ENCODE measurements at places on chromosomes 3 and 15.

- no peak for DNase-seq
Observed at GRCh38 chr15:58777107-58777506, 6.0 kb downstream of the MINDY2 start.

DNA sequence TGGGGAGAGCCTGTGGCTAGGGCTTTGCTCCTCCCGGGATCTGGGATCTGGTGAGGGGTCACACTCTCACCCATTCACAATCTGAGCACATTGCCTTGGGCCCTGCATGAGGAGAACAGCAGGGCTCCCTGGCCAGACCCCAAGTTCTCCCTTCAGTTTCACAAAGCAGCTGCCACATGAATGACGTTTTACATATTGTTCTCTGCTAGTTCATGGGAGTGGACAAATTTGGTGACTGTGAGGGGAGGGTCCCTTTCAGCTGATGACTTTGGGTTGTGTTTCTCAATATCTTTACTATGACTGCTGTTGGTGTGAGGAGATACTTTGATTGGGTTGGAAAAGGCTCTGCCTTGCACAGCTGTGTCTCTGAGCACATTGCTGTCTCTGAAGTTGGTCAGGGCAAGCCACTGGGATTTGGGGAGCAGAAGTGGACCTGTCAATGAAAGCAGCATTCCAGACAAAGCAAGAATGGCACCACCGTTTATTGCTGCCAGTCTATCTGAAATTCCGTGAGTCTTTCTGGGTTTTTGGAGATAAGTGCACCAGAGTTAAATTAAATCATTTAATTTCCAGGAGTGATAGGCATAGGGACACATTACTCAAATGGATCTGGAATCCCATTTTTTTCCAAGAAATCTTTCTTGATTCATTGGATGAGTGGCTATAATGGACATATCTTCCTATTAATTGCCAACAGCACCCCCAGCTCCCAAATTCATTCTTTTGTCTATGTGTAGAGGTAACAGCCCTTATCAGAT is 10.3 kb downstream of the TIMP4 start:
- DNase-seq, result no peak

GRCh38 chr15:31070867-31071266 is 30.7 kb downstream of the TRPM1 start:
- no peak for DNase-seq

GRCh38 chr3:186880406-186880805 is 37.9 kb downstream of the ADIPOQ start:
- DNase-seq, result no peak

DNA sequence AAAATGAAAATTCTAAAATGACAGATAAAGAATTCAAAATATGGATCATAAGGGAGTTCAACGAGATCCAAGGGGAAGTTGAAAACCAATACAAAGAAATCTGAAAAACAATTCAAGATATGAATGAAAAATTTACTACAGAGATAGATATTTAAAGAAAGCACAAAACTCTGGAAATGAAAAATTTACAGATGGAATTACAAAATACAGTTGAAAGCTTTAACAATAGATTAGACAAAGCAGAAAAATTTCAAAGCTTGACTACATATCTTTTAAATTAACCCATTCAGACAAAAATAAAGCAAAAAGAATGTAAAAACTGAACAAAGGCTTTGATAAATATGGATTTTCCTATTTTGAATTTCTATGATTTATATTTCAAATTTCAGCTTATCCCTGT is 211.1 kb downstream of the SLC9A9 start:
- no peak for DNase-seq

DNA sequence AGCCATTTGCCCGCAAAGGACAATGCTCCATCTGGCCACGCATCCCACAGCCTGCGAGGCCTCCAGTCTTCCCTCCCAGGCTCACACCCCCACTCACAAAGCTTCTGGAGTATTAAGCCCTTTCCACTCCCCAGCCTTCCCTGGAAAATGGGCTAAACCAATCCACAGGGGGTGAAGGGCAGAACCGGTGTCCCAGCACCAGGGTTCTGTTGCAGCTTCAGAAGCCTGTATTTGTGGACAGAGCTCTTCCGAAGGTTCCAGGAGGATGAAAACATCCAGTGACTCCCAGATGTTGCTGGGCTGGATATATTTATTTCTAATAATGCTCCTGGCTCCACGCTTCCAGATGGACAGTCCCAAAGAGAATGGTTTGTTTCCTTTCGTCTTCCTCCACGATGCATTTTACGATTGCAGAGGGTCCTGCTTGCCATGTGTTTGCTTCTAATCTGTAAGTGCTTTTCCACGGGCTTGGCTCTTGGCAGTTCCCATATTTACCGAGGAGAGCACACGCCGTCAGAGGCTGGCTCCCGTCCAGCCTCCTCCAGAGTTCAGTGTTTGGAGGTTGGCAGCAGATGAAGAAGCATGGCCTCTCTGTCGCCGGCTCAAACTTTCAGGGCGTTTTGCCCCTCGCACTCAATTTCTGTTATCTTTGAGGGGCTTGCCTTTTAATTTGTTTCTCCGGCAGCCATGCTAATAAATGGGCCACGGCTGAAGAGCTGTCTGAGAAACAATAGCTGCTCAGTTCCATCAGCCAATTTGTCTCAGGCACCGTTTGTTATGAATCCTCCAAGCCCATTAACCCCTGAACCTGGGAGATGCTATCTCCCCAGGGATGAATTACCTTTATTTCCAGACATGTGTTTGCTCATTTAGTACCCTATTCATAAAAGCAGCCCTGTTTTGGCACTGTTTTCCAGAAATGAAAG is 367.9 kb upstream of the PROK2 start:
- DNase-seq, result peak; percentile 85

GRCh38 chr3:151210676-151211381 is 7.8 kb upstream of the GPR171 start:
- no peak for DNase-seq

DNA sequence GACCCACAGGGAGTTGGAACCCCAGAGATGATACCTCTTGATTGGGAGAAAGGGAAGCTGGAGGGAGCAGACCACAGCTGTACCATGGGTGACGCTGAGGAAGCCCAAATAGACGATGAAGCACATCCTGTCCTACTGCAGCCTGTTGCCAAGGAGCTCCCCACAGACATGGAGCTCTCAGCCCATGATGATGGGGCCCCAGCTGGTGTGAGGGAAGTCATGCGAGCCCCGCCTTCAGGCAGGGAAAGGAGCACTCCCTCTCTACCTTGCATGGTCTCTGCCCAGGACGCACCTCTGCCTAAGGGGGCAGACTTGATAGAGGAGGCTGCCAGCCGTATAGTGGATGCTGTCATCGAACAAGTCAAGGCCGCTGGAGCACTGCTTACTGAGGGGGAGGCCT is 201.1 kb downstream of the AKAP13 start:
- DNase-seq, result no peak

DNA sequence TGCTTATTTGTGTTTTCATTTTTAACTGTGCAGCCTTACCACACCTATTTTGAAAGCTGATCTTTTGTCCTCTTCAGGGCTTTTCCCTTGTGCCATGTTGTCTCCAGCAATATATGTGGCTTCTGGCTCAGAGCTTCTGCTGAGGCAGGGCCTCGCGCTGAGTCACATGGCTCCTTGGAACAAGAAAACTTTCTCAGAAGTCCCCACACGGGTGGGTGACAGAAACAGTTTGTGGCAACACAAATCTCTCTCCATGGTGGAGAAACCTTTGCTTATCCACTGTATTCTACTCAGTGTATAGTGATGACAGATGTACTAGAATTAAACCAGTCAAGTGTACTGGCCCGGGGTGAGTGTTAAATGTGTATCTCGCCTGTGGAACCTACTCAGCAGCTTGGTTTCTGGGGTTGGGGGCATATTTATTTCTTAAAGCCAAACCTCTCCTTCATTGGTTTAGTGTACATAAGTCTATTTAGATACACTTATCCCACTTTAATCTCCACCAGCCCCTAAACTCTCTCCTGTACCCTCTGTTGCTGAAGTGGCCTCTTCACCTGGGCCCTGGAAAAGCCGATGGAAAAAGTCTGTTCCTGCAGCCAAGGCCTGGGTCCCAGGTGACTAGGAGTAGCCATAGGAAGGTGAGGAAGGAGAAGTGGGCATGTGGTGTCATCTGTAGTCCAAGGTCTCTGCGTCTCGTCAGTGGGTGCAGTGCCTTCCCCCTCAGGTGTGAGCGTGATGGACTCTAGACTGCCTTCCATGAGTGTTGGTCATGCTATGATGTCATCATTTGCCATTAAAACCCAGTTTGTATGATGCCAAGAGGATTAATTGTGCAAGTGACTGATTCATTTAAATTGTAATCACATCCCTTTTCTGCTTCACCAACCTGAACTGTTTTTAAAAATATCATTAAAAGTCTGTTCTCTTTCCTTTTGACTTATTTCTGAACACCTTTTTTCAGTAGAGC is 3.2 kb upstream of the FBXL22 start:
- no peak for DNase-seq

GRCh38 chr15:101004500-101004899 is 85.3 kb downstream of the LRRK1 start:
- DNase-seq, result no peak

- no peak for DNase-seq
Observed at GRCh38 chr3:170865209-170866094, 4.5 kb downstream of the RPL22L1 start.

GRCh38 chr15:70351941-70352774 is 254.4 kb upstream of the TLE3 start:
- no peak for DNase-seq

- no peak for DNase-seq
Observed at GRCh38 chr3:95351158-95351557, 1288.3 kb downstream of the NSUN3 start.

DNA sequence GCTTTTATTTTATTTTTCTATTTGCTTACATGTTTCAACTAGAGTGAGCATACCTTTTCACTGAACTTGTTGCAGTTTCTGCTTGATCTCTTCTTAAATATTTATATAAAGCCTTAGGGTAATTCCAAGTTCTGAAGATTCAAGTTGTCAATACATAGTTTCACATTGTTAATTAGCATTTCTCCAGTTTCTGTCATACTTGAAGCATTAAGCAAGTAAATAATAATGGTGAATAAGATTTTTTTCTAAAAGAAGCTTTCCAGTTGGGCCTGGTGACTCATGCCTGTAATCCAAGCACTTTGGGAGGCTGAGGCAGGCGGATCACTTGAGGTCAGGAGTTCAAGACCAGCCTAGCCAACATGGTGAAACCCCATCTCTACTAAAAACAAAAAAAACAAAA is 53.9 kb downstream of the CALML4 start:
- no peak for DNase-seq

DNA sequence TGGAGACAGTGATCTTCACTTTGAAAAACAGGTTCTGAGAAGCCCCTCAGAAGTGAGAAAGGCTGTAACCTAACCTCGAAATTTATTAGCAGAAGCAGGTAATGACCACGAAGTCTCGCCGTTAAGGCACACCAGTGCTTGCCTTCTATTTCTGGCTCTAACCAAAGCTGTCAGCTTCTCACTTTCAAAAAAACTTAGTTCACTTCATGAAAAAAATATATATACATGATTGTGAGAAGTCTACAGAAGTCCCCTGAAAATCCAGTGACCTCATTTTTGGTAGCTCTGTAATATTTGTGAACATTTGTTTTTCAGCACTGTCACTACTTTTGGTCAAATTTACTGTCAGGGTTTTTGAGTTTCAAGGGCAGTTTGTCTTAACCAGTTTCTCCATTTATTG is 19.1 kb upstream of the AKAP13 start:
- no peak for DNase-seq

- no peak for DNase-seq
Observed at GRCh38 chr3:111848283-111848682, 10.8 kb upstream of the PHLDB2 start.

DNA sequence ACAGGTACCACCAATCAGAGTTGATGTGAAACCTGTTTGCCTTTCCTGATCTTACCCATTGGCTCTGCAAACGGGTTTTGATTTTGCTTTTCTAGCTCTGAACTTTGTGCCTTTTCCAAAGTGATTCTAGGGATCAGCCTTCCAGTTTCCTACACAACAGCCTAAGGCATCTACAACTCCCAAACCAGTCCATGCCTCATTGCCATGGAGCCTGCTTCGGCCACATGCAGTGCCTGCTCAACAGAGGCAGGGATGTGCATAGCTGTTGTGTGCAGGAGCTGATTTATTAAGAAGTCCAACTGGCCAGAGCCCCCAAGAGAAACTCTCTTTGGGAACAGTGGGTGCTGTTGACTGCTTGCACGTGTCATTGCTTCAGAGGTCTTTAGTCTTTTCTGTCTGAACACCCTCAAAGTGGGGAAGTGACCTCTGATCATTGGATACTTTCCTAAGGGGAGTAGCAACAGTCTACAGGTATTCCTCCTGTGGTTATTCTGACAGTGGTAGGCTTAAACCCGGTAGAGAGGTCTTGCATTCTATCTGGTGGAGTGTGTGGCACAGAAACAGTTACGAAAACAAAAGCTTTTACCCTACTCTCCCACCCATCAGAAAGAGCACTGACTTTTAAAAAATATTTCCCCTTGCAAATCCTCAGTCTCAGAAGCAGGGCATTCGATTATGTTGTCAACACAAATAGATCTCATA is 36.6 kb upstream of the THSD4 start:
- DNase-seq, result no peak

GRCh38 chr3:62835554-62836236 is 39.5 kb downstream of the CADPS start:
- no peak for DNase-seq

- no peak for DNase-seq
Observed at GRCh38 chr15:37793851-37794250, 140.6 kb upstream of the TMCO5A start.

GRCh38 chr3:32056559-32057290 is 49.7 kb upstream of the GPD1L start:
- no peak for DNase-seq

DNA sequence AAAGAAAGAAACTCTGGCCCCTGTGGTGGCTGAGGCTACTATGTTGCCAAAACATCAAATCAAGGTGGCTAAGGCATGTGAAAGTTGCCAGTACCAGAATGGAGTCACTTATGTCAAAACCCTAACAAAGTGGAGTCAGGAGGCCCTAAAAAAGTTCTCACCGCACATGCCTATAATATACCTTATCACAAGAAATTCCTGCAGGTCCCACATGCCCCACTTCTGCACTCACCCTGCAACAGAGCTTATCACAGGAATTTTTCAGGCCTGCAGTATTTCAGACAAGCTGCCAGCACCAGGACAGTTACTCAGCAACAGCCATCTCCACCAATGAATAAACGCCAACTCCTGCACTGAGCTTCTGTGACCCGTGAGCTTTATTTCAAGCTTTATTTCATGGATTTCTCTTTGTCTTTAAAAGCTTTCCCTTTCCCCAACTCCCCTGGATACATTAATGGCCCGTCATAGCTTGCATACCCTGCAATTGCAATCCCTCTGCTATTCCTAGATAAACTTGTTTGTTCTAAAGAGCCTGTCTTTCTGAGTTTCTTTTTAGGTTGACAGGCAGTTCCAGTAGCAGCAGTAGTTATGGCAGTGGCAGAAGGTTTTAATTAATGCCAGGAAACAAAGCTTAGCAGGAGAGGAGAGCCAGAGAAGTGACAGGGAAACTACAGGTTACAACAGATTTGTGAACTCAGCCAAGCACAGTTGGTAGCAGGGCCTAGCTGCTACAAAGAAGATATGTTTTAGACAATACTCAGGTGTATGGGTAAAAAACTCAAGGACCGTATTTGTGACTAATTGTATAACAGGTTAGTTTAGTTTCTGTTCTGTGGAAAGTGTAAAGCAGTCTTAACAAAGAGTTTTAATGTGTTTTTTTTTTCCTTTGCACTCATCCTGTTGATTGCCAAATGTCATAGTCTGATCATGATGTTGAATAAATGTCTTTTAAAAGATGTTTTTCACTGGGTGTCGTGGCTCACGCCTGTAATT is 15.9 kb upstream of the TMEM42 start:
- no peak for DNase-seq
